LoVo (cell line): ENCODE measurements at places on chromosomes 3 and 15.

- no peak for DNase-seq
Measured at GRCh38 chr15:89888214-89888804, 5.5 kb downstream of the AP3S2 start.

GRCh38 chr3:14791343-14791945, 27.3 kb upstream of the FGD5 start:
- DNase-seq = peak; percentile 37

GRCh38 chr3:11009898-11010297, 17.4 kb downstream of the SLC6A1 start:
- DNase-seq = no peak

GRCh38 chr15:80214910-80215309, 37.1 kb downstream of the CTXND1 start:
- DNase-seq = no peak

GRCh38 chr3:23442598-23443383, 239.7 kb downstream of the UBE2E2 start:
- no peak for DNase-seq

- peak; percentile 69 for DNase-seq
Measured at GRCh38 chr15:89647191-89647851, 7.9 kb downstream of the KIF7 start.

- DNase-seq = no peak
Measured at GRCh38 chr3:18870074-18870640, 278.2 kb upstream of the KCNH8 start.

- no peak for DNase-seq
Measured at GRCh38 chr3:152300029-152300731, 31.5 kb downstream of the MBNL1 start.

- no peak for DNase-seq
Measured at GRCh38 chr3:27565201-27565852, 81.1 kb upstream of the SLC4A7 start.

DNA sequence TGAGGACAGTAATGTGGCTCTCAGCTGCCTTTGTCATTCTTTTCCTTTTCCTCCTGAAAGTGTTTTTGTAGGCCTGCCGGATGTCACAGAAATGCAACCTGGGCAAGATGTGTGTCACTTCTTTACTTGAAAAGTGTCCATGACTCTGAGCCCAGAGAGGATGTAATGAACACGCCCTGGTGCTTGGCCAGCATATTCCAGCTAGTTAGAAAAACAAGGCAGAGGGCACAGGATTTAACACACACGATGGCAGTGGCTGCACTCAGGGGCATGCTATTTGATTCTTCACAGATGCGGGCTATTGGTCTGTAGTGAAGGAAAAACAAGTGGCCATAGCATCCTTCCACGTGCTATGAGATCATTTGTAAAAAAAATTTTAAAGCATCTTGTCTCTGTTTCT, 30.3 kb upstream of the PTX3 start:
- DNase-seq = no peak

GRCh38 chr3:193850084-193850619, 257.1 kb downstream of the OPA1 start:
- DNase-seq = no peak

DNA sequence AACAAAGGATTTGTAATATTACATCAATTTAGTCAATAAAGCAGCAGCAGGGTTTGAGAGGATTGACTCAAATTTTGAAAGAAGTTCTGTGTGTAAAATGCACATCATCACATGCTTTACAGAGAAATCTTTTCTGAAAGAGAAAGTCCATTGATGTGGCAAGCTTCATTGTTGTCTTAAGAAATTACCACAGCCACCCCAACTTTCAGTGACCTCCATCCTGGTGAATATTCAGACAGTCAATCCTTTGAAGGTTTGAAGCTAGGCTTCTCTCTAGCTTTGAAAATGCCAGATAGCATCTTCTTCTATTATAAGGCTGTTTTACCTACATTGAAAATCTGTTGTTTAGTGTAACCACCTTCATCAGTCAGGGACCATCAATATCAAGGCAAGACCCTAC, 51.8 kb upstream of the SETMAR start:
- no peak for DNase-seq

DNA sequence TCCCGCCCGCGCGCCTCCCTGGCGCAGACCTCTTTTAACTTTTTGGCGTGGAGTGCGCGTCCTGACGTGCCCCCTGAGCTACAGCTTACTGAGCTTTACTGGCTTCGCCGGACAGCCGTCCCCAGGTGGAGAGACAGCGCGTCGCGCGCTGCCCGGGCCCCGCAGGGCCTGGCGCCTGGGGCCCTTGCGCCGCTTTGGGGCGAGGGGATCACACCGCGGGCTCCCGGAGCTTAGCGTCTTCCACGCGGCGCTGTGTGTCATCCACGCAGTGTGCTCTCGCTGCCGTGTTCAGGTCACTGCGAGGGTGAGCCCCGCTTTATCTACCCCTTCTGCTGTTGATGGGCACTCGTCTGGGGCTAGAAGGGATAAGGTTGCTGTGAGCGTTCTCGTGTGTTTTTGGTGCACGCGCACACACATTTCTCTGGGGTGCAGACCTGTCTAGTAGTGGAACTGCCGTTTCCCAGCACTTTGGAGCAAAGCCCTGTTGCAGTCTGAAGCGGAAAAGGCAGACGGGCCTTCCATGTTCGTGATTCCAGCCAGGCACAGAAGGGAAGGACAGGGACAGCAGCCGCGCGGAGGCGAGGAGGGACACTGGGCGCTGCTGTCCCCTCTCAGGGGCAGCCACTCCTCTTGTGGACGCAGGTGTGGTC, 33.1 kb upstream of the ALDH1L1 start:
- no peak for DNase-seq

- no peak for DNase-seq
Measured at GRCh38 chr3:193974671-193975535, 161.0 kb upstream of the HES1 start.

DNA sequence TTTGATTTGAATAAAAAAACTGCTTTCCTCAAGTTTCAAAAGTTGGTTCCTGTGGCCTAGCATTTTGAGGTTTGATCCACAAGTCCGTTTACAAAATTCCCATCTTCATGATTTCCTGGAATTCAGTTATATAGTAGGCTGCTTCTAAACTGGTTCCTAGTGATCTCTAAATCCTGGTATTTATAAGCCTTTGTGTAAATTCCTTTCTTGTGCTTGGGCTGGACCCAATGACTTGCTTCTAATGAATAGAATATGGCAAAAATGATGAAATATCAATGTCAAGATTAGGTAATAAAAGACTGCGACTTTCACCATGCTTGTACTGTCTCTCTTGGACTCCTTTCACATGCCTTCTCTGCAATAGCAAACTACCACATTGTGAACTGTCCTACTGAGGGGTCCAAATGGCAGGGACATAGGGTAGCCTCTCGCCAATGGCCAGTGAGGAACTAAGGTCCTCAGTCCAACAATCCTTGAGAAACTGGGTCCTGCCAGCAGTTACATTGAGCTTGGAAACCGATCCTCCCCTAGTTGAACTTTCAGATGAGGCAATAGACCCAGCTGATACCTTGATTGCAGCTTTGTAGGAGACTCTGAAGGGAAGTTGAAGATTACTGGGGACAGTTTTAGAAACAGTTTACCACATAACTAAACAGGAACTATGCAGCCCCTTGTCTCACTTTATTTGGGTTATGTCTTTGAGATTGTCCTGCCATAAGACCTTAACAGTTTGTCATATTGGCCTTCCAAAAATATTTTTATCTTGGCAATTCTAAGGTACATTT, 303.9 kb upstream of the TBC1D5 start:
- no peak for DNase-seq
